ENCODE measurements at places on chromosomes 16 and 17.

DNA sequence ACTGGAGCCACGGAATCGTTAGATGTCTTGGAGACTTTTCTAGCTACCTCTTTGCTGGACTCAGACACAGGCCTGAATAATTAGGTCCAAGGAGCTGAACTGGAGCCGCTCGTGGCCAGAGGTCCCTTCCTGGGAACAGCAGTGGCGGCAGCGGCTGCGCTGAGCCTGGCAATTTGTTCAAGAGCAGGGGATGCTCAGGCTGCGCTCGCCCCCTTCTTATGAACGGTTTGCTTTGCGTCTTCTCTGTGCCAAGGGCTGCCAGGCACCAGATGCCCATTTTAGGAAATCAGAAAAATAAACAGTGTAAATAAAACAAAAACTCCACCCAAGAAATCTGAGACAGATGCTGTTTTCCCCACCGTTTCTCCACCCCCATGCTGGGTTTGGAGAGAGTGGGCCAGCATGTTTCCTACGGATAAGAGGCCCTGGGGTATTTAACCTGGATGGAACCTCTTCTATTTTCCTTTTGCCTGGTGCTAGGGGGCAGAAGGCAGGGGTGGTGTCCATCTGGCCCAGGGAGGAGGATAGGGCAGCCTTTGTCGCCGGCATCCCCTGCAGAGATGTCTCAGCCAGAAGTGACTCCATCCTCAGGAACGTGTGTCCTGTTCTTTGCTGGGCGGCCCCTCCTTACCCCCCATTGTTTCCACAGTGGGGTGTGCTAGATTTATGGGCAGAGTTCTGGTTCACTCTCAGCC lies 163.4 kb downstream of the SEC14L1 start:
- DNase-seq, result no peak

DNA sequence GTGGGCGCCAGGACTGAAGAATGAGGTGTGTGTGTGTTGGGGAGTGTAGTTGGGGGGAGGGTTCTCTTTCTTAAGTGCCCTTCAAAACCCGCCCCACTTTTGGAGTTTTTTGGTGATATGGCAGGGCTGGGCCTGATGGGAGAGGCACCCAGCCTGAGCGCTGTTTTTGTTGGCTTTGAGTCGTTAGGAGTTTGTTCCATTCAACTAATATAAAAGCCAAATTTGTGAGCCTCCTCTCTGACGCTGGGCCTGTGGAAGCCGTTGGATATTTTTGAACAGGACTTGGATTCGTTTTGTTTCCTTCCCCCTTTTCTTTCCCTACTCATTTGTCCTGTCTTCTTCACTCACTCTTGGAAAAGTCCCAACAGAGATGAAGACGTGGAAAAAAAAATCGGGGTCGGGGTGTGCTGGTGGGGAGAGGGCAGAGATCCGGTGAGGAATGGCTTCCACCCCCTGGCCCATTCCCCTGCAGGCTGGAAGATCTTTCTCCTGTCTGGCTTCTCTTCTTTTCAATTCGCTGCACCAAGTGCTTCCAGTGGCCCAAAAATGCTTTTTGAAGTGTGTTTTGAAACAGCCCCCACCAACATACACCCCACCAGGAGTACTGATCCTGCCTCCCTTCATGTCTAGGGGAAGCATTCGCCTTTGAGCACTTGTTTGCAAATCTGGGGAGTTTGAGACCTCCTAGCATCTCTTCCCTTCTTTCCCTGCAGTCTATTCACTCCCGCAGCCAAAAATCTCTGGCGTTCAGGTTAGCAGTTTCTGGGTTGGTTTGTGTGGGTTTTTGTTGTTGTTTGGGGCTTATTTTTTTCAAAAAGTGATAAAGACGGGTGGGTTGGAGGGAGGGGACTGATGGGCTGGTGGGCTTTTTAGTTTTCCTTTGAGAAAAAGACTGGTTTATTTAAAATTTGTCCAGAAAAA lies 2.6 kb downstream of the FZD2 start:
- DNase-seq, result no peak

GRCh38 chr17:66595893-66596292 lies 239.0 kb upstream of the CACNG5 start:
- no peak for DNase-seq

- DNase-seq, result no peak
Observed at GRCh38 chr17:6241996-6242395, 171.8 kb downstream of the WSCD1 start.

DNA sequence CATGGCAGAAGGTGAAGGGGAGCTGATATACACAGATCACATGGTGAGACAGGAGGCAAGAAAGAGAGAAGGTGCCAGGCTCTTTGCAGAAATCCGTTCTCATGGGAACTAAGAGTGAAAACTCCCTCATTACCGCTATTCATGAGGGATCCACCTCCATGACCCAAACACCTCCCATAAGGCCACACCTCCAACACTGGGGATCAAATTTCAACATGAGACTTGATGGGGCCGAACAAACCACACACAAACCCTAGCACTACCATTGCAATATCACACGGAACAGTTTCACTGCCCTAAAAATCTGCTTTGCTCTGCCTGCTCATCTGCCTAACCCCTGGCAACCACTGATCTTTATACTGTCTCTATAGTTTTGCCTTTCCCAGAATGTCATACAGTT lies 34.8 kb downstream of the C17orf67 start:
- DNase-seq, result no peak

GRCh38 chr17:3915995-3916696 lies at the start of gene P2RX1:
Gene P2RX1 (minus strand): TSS chr17:3916465. CDS start chr17:3916225, 240 bp downstream.
- no peak for DNase-seq

GRCh38 chr17:2082003-2082781 lies 27.3 kb downstream of the HIC1 start:
- no peak for DNase-seq

DNA sequence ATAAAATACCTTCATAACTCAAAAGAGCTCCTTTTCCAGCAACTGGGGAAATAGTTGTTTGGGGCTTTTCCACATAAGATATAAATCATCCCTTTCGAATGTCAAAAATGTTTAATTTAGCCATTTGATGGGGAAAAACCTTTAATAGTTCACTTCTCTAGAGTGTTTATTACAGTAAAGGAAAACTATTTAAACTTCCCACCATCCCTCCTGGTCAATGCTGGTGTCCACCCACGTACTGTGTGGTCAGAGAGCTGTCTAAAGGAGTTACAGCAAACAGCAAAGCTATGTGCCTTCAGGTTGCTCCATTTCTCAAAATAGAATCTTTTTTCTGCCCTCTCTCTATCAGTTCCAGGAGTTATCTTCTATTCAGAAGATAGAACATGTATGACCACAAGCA lies 33.5 kb downstream of the KANSL1 start:
- no peak for DNase-seq

DNA sequence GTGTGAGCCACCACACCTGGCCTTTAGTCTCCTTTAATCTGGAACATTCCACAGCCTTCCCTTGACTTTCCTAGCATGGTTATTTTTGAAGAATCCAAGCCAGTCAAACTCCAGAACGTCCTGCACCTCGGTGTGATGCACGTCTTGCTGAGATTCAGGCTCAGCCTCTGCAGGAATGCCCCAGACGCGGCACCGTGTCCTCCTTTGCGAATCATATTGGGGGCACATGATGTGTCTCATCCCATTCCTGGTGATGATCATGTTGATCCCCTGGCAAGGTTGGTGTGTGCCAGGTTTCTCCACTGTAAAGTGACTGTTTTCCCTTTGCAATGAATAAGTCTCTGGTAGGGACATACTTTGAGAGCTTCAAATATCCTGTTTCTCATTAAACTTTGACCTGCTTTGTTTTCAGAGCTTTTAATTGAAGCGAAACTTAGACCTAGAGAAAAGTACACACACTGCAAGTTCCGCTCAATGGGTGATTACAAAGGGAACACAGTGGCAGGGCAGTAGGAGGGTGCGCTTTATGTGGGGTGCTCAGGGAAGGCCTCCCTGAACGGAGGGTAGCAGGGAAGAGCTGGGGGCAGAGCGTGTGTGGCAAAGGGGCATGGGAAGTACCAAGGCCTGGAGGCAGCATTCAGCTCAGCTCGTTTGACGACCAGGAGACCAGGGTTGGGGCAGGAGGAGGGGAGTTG lies 9.6 kb upstream of the ATP2C2 start:
- DNase-seq, result no peak

GRCh38 chr16:86823888-86824671 lies 245.7 kb downstream of the FOXL1 start:
- no peak for DNase-seq

GRCh38 chr16:89426736-89427530 lies 63.4 kb downstream of the ANKRD11 start:
- DNase-seq, result no peak

GRCh38 chr17:55420067-55420775 lies 1.4 kb downstream of the MMD start:
- no peak for DNase-seq

DNA sequence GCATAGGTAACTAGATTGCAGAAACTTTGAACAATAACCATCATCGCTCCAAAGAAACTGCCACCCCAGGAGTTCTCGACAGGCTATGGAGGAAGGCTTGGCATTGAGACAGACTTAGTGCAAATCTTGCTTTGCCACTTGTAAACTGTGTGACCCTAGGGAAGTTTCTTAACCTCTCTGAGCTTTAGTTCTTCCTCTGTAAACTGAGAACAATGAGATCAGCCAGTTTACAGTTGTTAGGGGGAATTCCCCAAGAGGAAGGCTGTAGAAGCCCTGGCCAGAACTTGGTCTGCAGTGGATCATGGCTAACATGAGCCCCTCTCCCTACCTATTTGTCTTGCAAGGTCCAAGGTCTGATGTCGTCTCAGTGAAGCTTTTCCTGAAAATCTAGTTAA lies 78.9 kb downstream of the NT5M start:
- DNase-seq, result no peak

DNA sequence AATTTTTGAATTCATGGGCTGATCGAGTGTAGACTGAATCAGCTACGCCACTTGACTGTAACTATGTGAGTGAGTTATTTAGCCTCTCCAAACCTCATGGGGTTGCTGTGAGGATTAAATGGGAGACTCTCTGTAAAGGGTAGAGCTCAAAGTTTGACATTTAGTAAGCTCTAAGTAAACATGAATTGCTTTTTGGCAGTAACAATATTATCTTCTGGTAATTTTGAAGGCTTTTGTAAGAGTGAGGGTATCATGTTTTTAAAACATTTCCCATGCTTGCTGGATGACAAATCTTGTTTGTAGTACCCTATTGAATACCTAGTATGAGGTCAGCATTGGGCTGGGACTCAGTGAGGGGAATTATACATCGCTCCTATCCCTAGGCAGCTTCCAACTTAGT lies 35.3 kb downstream of the MRTFB start:
- no peak for DNase-seq

DNA sequence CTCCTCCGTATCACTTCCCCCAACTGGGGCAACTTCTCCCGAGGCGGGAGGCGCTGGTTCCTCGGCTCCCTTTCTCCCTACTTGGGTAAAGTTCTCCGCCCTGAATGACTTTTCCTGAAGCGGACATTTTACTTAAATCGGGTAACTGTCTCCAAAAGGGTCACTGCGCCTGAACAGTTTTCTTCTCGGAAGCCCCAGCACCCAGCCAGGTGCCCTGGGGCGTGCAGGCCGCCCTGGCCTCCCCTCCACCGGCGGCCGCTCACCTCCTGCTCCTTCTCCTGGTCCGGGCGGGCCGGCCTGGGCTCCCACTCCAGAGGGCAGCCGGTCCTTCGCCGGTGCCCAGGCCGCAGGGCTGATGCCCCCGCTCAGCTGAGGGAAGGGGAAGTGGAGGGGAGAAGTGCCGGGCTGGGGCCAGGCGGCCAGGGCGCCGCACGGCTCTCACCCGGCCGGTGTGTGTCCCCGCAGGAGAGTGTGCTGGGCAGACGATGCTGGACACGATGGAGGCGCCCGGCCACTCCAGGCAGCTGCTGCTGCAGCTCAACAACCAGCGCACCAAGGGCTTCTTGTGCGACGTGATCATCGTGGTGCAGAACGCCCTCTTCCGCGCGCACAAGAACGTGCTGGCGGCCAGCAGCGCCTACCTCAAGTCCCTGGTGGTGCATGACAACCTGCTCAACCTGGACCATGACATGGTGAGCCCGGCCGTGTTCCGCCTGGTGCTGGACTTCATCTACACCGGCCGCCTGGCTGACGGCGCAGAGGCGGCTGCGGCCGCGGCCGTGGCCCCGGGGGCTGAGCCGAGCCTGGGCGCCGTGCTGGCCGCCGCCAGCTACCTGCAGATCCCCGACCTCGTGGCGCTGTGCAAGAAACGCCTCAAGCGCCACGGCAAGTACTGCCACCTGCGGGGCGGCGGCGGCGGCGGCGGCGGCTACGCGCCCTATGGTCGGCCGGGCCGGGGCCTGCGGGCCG lies 1.6 kb downstream of the HIC1 start:
- no peak for DNase-seq

GRCh38 chr17:40452216-40452787 lies 9.1 kb downstream of the IGFBP4 start:
- no peak for DNase-seq

DNA sequence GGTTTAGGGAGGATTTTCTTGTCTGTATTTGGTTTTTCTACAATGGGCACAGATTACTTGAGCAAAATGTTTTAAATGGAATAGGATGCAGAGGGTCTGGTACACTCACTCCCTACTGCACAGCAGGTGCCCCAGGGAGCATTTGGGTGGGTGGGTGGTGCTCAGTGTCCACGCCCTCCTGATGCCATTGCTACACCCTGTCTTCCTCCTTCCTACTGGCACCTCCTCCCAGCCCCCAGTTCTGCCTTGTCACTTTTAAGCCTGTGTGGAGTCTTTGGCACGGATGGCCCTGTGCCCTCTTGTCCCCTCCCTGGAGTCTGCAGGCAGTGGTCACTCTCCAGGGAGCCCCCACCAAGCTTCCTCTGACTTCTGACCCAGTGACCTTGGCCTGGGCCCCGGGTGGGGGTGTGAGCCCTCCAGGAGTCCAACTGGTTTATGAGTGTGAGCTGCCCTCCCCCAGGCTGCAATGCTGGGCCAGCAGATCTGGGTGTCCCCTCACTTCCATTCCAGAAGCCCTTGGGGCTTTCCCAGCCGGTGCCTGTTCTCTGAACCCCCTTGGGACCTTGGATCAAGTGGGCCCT lies 15.5 kb downstream of the LLGL2 start:
- DNase-seq, result no peak

- no peak for DNase-seq
Observed at GRCh38 chr17:75832164-75832651, 12.0 kb downstream of the UNC13D start.

DNA sequence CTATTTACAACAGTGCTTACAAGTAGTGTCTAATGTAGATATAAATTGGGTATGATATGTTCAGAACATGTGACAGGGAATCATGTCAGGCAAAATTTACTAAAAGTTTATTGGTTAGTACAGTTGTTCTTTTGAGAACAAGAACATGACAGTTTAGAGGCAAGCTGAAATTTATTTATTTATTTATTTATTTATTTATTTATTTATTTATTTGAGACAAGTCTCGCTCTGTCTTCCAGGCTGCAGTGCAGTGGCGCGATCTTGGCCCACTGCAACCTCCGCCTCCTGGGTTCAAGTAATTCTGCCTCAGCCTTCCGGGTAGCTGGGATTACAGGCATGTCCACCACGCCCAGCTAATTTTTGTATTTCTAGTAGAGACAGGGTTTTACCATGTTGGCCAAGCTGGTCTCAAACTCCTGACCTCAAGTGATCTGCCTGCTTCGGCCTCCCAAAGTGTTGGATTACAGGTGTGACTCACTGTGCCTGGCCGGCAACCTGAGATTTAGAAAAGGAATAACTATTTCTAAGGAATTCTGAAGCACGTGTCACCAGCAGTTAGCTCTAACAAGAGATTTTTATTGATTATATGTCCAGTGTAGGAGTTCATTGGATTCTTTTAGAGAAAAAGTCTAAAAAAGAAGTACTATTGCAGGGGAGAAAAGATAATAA lies 24.9 kb downstream of the MRTFB start:
- no peak for DNase-seq

GRCh38 chr16:12547608-12547922 lies 256.1 kb downstream of the CPPED1 start:
- DNase-seq, result no peak
